OCI-M1 (cell line): ENCODE measurements at places on chromosomes 7 and 10.
A peak's percentile ranks its signal among the peaks of the same experiment; 100 is the strongest.

DNA sequence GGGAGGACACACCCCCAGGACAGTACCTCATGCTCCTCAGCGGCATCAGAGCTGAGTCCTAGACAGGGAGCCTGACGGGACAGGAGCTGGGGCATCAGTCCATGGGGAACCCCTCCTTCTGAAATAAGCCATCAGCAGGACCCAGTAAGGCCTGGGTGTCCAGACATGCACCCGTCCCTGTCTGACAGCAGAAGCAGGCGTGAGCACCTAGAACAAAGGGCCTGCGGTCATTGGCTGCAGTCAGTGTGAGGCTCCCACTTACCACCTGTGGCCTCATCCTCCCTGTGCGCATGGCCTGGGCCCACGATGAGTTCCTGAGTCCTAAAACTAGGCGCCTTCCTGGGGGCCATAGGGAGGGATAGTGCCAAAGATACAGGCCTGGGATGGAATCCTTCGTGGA, 484.7 kb downstream of the PTPRN2 start:
- no peak for DNase-seq

- DNase-seq = no peak
Observed at GRCh38 chr7:15219758-15220157, 317.2 kb upstream of the DGKB start.

- DNase-seq = peak; percentile 44
Observed at GRCh38 chr7:158828133-158829020, 932 bp downstream of the ESYT2 start.

GRCh38 chr7:17913250-17913649, 27.0 kb downstream of the SNX13 start:
- DNase-seq = no peak

DNA sequence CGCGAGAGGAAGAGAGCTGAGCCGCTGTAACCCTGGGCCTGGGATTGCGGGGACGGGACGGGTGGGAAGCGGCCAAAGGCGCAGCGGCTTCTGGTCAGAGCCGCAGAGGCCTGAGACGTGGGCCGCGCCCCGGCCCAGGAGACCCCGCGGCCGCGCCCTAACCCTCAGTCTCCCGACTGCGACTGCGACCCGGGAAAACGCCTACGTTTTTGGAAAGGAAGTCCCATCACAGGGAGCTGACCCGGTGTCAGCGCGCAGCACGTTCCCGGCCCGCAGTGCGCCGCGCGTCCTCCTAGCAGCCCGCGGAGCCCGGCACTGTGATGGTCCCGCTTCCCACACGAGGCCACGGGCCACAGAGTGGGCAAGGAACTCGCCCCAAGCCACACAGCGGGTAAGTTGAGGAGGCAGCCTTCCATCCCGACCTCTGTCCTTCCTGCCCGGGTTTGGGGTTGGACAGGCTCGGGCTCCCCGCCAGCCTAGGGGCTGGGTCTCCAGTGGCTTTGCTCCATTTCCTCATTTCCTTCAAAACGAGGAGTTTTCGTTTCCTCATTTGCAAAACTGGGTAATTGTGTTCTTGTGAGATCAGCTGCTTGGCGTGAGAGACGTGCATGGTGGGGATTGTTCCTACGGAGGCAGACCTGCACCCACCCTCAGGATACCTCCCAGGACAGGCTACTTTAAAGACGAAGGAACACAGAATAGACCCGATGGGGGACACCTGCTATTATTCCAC, 1.2 kb downstream of the GPNMB start:
- no peak for DNase-seq

DNA sequence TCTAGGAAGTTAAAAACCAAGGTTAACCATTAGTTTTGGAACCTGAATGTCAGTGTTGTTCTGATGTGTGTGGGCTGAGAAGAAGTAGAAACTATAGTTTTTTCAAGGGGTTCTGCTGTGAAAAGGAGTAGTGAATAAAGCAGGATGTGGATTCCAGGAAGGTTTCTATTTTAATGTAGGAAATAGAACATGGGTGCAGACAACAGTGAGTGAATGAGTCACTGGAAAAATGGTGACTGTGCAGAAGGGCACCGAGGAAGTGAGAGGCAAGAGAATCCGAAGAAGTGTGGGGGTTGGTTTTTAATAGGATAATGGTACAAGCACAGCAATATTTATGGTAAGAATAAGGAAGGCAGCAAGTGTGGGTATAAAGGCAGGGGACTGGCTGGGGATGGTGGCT, 120.4 kb downstream of the ARHGAP21 start:
- DNase-seq = no peak

- no peak for DNase-seq
Observed at GRCh38 chr10:103086261-103086660, 106.8 kb downstream of the NT5C2 start.

DNA sequence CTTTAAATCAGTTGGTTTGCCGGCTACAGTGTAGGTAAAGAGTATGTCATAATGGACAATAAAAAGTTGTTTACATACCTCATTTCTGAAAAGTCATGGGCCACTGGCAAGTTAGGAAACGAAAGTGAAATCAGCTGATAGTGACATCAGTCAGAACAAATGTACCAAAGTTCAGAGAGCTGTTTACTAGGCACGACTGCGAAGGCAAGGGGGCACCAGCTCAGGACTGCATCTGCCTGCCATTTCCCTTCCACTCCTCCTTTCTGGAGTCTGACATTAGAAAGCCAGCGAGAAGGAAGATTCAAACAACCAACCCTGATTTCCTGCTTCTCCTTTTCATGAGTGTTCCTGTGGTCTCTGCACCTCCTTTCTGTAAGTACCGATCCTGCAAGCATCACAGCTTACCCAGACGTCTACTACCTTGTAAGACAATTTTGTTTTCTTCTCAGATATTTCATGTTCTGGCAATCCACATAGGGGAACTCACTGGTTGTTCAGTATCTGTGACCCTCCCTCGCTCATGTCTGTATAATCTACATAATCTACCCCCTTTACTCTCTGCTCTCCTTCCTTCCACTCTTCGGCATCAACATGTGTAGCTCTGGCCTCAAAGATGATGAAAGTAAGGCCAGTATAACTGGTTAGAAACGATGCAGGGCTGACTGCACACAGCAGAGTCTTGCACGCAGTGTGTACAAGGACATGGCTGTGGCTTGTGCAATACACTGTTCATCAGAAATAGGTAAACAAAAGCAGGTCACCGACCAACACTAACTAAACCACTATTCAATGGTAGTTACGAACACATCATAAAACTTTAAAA, at the start of gene TMEM140:
Gene TMEM140, plus strand, starts transcription at position 174 of the 823 bp plus-strand sequence. CDS start 16,370 bp downstream, outside the sequence.
- peak; percentile 85 for DNase-seq

- DNase-seq = no peak
Observed at GRCh38 chr10:78407009-78407711, 373.5 kb downstream of the RPS24 start.

DNA sequence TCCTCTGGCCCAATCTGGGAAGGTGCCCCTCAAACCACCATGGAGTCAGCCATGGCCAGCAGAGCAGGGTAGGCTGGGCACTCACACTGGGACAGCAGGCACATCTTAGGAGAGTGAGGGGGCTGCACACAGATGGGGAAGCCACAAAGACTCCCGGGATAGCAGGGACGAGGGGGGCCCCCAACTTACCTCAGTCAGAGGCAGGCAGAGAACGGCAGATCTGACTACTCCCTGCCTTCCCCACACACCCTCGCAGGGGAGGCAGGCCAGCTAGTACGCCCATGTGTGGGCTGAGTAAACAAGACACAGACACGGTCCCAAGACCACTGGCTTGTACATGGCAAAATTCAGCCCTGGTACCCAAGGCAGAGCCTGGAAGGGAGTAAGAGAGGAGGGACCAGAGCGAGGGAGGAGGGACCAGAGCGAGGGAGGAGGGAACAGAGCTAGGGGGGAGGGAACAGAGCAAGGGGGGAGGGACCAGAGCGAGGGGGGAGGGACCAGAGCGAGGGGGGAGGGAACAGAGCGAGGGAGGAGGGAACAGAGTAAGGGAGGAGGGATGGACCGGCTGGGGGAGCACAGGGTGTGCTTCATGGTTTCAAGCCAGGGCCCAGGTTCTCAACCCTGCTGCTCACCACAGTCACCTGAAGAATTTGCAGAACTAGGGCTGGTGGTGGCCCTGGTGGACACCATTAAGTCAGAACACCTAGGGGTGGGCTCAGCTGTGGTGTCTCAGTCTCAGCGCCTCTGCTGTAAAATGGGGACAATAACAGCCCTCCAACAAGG, 73.8 kb downstream of the RGS10 start:
- no peak for DNase-seq

- DNase-seq = peak; percentile 23
Observed at GRCh38 chr7:126699707-126700106, 553.0 kb downstream of the GRM8 start.

GRCh38 chr7:4000139-4000538, 682.0 kb upstream of the FOXK1 start:
- no peak for DNase-seq

- DNase-seq = no peak
Observed at GRCh38 chr7:43244232-43244631, 131.8 kb downstream of the HECW1 start.

- peak; percentile 18 for DNase-seq
Observed at GRCh38 chr7:121020249-121020988, 31.9 kb downstream of the CPED1 start.

- no peak for DNase-seq
Observed at GRCh38 chr10:4834898-4835405, 8.9 kb downstream of the AKR1E2 start.

- DNase-seq = no peak
Observed at GRCh38 chr7:142717453-142717852, 31.8 kb upstream of the PRSS1 start.

DNA sequence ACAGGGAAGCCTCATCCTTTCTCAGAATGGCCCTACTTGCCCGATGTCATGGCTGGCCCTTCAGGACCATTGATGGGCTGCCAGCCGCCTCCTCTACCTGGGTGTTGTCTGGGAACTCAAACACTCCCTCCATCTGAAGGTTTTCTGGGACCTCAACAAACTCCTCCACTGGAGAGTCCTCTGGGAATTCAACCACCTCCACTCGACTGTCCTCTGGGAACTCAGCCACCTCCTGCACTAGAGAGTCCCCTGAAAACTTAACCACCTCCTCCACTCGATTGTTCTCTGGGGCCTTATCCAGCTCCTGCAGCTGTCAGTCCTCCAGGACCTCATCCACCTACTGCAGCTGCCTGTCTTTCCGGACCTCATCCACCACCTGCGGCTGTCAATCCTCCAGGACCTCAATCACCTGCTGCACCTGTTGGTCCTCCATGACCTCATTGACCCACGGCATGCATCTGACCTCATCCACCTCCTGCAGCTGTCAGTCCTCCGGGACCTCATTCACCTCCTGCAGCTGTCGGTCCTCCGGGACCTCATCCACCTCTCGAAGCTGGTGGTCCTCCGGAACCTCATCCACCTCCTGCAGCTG, 37.1 kb downstream of the MAT1A start:
- no peak for DNase-seq
